CMK (cell line): ENCODE measurements at places on chromosomes 12 and 14.

- DNase-seq, result peak; percentile 3
Observed at GRCh38 chr14:56474419-56475022, 105.1 kb upstream of the TMEM260 start.

GRCh38 chr12:4734625-4735340, 14.6 kb downstream of the GALNT8 start:
- DNase-seq, result no peak

DNA sequence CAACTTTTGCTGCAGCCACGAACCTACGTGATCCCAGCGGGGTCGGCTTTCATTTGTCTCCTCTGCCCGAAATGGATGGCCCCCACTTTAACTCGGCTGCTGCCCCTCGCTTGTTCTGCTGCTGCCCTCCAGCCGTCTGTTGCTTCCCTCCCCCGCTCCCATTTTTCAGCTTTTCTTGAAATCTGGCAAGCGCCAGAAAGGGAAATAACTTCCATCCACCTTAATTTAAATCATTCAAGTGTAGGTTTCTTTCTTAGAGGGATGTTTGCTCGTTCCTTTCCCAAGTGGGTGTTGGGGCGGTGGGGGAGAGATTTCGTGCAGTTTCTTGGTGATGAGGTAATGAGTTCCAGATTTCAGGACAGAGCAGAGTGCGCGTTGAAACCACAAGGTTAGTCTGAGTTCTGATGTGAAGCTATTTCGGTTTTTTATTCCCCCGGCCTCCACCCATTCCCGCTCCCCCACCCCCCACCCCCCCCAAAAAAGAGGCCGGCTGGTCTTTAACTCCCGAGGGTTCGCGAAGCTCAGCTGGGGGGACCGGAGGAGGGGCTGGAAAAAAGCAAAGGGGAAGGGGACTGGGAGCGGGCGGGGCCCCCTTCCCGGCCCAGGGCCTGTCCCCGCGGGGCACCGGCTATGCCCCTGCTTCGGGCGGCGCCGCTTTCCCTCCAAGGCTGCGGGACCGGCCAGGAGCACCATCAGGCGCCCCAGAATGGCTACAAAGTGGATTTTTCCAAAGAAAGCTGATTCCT, 2.2 kb upstream of the ZFP36L1 start:
- no peak for DNase-seq

- DNase-seq, result no peak
Observed at GRCh38 chr14:73489481-73490175, 1.1 kb upstream of the RIOX1 start.

- DNase-seq, result no peak
Observed at GRCh38 chr12:61652265-61652664, 607.9 kb upstream of the USP15 start.

DNA sequence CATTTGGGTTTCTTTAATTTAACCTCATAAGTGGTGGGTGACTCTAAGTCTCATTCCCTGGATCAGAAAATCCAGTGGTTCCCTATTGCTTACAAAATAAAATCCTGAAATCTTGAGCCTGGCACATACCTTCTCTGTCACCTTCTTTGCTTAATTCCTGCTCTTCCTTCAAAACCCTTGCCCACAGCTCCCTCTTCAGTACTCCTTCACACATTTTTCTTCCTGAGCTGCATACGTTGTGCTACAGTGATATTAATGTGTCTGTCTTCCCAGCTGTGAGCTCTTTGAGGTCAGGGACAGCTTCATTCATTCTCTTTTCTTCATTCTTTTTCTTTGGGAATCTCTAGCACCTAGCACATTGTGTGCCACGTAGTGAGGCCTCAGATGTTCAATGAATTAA, 9.5 kb downstream of the TSPAN11 start:
- DNase-seq, result no peak

- DNase-seq, result no peak
Observed at GRCh38 chr14:98959410-98959809, 312.6 kb downstream of the BCL11B start.

DNA sequence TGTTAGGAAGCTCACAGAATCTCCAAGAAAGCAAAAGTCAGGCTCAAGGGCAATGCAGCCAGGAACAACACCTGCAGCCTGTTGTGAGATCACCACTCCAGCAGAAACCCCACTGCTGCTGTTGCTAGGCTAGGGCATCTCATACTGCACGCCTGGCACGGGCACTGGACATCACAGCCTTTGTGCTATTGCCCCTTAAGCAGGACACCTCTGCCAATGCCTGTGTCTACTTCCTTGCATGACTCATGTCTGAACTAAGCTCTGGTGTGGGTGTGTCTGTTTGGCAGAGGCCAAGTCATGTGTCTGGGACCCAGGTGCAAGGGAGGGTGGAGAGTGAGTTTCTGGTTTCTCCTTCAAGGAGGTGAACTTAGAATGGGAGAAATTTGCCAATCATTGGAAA, 10.0 kb upstream of the DDX47 start:
- no peak for DNase-seq

- DNase-seq, result no peak
Observed at GRCh38 chr14:24928386-24928900, 121.5 kb downstream of the STXBP6 start.
